ENCODE measurements at places on chromosomes 5 and 9. TPM values are rescaled to one million over a fixed set of nuclear protein-coding genes. Genes with fewer than 3 reads are reported as not detected.

HTR4 gene
- total RNA-seq = not detected

PCDHB15 gene
- 2.4 TPM for total RNA-seq

TSTD2 gene
- 12.7 TPM for total RNA-seq

ZDHHC11B gene
- 6.4 TPM for total RNA-seq

SOX30 gene
- not detected for total RNA-seq

CDKN2B gene
- 1.5 TPM for total RNA-seq

BAAT gene
- 13.9 TPM for total RNA-seq

OGN gene
- 0.28 TPM for total RNA-seq

NELFB gene
- 30.3 TPM for total RNA-seq

GRCh38 chr9:76562511-76562911 lies 103.5 kb downstream of the GCNT1 start:
- H3K4me3 ChIP-seq = no peak overlapping the region
- H3K4me1 ChIP-seq = peaks cover 12% of the 10 kb centered on the region
- H3K27me3 ChIP-seq = no peaks in the 10 kb centered on the region
- H3K27ac ChIP-seq = no peak overlapping the region

GRCh38 chr9:130779153-130779855 lies 55.8 kb upstream of the ABL1 start:
- no peak for DNase-seq
- H3K27me3 ChIP-seq = no peaks in the 10 kb centered on the region
- no peaks in the 10 kb centered on the region for H3K36me3 ChIP-seq
- H3K27ac ChIP-seq = no peak overlapping the region
- H3K4me1 ChIP-seq = no peaks in the 10 kb centered on the region

DNA sequence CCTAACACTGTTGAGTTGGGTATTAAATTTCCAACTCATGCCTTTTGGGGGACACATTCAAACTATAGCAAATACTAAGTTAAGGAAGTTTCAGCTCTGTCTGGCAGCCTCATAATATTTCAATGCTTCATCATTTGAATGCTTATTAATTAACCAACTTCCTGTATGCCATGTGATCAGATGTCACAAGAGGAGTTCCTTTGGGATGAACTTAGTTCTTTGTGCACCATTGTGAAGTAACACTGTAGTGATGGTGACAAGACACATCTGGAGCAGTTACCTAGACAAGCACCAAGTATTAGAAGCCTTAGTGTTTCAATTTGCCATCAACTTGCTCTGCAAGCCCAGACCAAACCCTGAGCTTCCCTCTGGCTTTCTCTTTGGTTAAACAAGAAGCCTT lies 90.7 kb upstream of the IL12B start:
- DNase-seq = no peak
- no peaks in the 10 kb centered on the region for H3K4me1 ChIP-seq
- H3K27me3 ChIP-seq = no peaks in the 10 kb centered on the region
- H3K27ac ChIP-seq = no peak overlapping the region
- H3K36me3 ChIP-seq = no peaks in the 10 kb centered on the region

DNA sequence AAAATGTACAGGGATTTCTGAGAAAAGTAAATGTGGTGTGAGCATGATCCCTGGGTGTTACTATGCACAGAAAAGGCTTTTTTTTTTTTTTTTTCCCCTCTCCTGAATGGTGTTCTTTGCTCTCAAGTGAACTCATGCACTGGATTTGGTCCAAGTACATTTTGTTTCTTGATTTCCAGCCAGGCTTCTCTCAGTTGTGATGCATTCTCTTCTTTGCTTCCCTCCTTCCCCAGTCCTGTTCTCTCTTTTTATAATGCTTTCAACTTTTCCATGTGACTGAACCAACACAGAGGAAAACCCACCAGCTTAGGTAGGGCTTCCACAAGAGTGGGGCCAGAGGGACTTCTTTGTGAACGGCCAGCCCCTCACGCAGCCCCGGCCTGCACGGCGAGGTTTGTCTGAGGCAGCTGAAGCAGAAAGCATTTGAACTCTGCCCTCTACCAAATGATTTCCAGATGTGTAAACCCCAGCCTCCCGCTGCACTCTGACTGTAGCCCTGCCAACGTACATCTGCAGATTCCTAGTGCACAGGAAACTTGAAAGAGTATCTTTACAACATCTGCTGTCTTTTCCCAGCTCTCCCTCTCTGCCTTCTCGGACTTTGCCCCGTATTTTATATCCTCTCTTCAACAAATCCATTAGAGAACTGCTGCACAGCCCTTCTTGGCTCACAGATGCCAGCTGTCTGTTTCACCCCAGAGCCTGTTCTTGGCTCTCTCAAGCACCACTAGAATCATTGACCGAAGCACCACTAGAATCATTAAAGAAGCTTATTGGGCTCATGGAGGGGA lies 71.8 kb upstream of the CD180 start:
- peaks cover 27% of the 10 kb centered on the region for H3K4me1 ChIP-seq
- H3K36me3 ChIP-seq = no peaks in the 10 kb centered on the region
- DNase-seq = peak; percentile 52
- no peaks in the 10 kb centered on the region for H3K27me3 ChIP-seq
- H3K27ac ChIP-seq = peak overlapping the region; percentile 67

GRCh38 chr5:157245476-157245875 lies 20.4 kb upstream of the CYFIP2 start:
- no peaks in the 10 kb centered on the region for H3K4me1 ChIP-seq
- H3K27ac ChIP-seq = no peak overlapping the region
- no peaks in the 10 kb centered on the region for H3K36me3 ChIP-seq
- no peaks in the 10 kb centered on the region for H3K27me3 ChIP-seq
- no peak overlapping the region for H3K4me3 ChIP-seq

GRCh38 chr9:93302586-93303257 lies 118.8 kb downstream of the WNK2 start:
- peak; percentile 73 for DNase-seq
- no peak overlapping the region for H3K27ac ChIP-seq
- H3K4me3 ChIP-seq = no peak overlapping the region
- no peaks in the 10 kb centered on the region for H3K36me3 ChIP-seq
- H3K4me1 ChIP-seq = peaks cover 2% of the 10 kb centered on the region

DNA sequence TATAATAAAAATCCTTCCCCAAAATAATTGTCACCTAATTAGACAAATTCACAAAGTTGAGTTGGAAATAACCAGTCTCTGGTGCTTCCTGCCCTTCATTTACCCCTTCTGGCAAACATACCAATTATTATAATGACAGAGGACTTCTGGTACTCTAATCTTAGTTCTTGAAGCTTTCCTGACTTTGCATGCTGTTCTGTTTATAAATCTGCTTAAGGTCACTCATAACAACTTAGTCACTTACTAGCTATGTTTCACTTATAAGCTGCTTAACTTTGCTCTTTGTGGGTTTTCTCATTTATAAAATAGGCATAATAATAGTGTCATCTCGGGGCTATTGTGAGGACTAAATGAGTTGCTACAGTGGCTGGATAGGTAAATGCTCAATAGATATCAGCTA lies 446.5 kb downstream of the EFNA5 start:
- H3K4me3 ChIP-seq = no peak overlapping the region
- H3K27me3 ChIP-seq = no peaks in the 10 kb centered on the region
- no peaks in the 10 kb centered on the region for H3K36me3 ChIP-seq
- H3K27ac ChIP-seq = no peak overlapping the region
- no peaks in the 10 kb centered on the region for H3K4me1 ChIP-seq

DNA sequence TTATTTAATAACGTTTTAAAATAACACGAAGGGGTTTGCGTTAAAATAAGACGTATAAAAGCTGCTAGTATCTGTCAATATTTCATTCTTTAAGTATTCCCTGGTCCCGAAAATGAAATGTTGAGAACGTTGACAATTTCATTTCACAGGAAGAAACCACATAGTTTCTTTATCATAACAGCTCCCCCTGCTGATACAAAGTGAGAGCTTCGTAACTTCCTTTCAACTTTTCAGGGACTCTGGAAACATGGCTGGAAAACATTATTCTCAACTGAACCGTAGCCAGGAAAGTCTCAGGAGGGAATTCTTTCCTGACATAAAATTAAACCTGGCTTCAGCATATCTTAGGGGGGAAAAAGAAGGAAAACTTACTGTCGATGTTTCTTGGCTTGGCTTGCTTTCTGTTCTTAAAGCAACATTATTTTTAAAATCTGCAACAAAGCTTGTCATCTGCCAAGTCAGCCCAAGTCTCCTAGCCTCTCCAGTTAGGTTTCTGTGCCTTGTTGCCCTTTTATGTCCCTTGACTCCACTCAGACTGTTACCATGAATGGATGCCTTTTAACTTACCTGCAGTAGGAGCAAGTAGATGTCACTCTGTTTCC lies 122.9 kb upstream of the DAB2 start:
- H3K27ac ChIP-seq = no peak overlapping the region
- no peak for DNase-seq
- H3K4me3 ChIP-seq = no peak overlapping the region

- no peak overlapping the region for H3K4me3 ChIP-seq
- no peak overlapping the region for H3K27ac ChIP-seq
- no peak for DNase-seq
- H3K4me1 ChIP-seq = no peaks in the 10 kb centered on the region
- H3K36me3 ChIP-seq = no peaks in the 10 kb centered on the region
Measured at GRCh38 chr5:115641948-115642347, 16.1 kb upstream of the TMED7 start.

GRCh38 chr5:153896117-153896516 lies 142.6 kb downstream of the FAM114A2 start:
- H3K4me3 ChIP-seq = no peak overlapping the region
- H3K27me3 ChIP-seq = no peaks in the 10 kb centered on the region
- no peaks in the 10 kb centered on the region for H3K4me1 ChIP-seq
- no peak for DNase-seq

DNA sequence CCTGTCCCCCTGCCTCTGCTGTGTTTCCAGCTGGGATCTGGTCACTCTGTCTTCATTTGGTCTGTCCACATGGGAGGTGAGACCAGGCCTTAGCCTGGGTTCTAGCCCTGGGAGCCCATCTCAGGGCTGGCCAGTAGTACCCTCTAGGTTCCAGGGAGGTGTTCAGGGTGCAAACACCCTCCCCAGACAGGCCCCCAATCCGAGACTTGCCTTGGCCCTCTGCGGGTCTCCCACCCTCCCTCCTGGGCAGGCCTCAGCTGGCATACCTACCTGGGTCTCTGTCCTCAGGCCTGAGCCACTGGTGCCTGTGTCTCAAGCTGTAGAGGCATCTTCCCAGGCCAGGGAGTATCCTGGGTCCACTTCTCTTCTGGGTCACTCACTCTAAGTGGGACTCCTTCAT lies 925 bp upstream of the SAPCD2 start:
- H3K4me3 ChIP-seq = peak overlapping the region; percentile 30
- DNase-seq = peak; percentile 25
- H3K27me3 ChIP-seq = no peaks in the 10 kb centered on the region
